NCI-H187 treated with DMSO at 0.1 percent for 48 hours (cell line): ENCODE measurements at places on chromosomes 3 and 15.
A peak's percentile ranks its signal among the peaks of the same experiment; 100 is the strongest.

- DNase-seq, result no peak
Observed at GRCh38 chr3:32239307-32240158, 1.1 kb downstream of the CMTM8 start.

DNA sequence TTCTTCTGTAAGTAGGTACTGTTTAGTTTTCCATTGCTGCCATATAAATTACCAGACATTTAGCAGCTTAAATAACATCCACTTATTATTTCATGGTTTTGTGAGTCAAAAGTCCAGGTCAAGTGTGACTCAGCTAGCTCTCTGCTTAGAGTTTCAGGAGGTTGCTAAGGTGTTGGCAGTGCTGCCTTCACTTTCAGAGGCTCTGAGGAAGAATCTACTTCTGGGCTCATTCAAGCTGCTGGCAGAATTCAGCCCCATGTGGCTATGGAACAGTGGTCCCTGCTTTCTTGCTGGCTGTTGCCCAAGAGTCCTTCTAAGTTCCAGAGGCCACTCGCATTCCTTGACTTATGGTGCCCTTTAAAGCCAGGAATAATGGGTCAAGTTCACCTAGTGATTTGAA is 4.5 kb downstream of the CFAP44 start:
- no peak for DNase-seq

- no peak for DNase-seq
Observed at GRCh38 chr3:74107451-74107850, 482.7 kb upstream of the PDZRN3 start.

- no peak for DNase-seq
Observed at GRCh38 chr3:9179826-9180763, 69.4 kb downstream of the SRGAP3 start.

DNA sequence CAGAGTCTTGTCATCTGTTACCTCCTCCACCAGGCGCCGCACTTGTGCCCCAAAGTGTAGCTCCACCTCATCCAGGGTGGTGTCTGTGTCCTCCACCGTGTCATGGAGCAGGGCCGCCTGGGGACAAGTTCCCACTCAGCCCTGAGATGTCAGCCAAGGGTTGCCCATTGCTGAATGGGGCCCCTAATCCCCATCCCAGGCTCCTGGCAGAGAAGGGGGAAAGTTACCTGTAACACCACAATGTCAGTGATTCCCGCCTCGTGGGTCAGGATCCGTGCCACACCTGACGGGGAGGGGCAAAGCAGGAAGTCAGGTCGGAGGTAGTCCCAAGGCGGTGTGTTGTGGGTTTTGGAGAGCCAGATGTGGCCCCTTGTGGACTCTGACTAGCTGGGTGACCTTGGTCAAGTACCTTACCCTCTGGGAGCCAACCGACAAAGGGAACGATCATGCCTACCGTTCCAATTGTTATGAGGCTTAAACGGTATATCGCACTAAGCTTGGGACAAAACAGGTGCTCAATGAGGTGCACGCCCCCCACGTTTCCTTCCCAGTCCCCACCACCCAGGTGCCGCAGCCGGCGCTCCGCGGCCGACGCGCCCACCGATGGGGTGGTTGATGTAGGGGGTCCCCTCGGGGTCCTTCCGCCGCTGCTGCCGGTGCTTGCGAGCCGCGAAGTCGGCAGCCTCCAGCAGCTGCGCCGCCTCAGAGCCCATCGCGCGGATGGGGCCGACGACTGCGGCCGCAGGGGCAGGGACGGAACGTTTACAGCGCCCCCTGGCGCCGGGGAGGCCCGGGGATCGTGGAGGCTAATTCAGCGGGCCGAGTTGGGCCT is at the start of gene HDDC3:
TSS of gene HDDC3 (minus strand) at position 722 of the 832 bp plus-strand sequence. CDS start at position 713, 9 bp downstream.
- DNase-seq, result peak; percentile 59

DNA sequence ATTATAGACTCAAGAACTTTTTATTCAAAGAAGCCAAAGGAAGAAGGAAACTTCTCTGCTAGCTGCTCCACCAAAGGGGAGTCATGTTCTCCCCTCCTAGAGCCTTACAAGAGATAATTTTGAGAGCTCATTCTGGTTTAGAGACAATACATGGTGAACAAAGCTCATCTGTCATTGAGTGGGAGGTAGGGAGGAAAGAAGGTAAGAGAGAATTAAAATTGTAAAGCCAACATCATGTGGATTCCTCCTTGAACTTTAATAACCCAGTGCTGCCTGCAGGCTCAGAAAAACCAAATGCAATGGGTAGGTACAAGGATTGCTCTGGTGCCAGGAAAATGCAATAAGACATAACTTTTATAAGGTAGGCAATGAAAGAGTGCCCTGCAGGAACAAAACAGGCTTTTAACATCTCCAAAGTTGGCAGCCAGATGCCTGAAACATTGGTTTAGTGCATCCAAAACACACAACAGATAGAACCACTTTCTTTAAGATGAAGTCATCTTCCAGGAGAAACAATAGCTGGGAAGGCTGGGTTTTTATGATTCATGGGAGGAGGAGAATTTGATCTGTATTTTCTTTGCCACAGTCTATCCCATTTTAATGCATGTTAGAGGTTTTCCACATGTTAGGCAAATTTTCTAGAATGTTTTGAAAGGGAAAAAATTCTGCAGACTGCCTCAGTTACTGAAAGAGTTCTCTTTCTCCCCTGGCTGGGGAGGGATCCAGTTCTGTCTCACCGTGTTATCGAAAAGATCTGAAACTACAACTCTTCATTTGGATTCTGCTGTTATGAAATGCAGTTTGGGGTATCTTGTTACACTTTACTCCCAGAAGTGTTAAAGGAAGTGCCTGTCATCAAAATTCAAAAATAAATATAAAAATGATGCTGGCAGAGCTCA is 11.3 kb upstream of the ARHGEF3 start:
- DNase-seq, result no peak

GRCh38 chr3:57706462-57706861 is 13.6 kb upstream of the DENND6A start:
- no peak for DNase-seq

DNA sequence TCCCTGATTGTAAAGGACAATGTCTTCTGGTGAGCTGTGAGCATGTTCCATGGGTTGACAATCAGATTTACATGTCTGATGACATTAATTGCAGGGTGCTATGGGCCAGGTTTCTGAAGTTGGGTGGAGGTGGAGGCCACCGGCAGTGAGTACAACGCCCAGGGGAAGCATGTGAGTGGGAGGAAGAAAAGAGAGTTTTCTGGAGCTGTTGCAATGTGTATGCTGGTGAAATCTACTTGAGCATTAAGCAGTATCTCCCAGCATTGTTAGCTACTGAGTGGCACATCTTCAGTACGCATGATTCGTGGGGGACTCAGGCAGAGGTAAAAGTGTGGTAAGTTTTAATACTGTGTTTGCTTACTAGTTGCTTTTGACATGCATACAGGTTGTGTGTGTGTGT is 26.6 kb downstream of the TMEM45A start:
- DNase-seq, result no peak

DNA sequence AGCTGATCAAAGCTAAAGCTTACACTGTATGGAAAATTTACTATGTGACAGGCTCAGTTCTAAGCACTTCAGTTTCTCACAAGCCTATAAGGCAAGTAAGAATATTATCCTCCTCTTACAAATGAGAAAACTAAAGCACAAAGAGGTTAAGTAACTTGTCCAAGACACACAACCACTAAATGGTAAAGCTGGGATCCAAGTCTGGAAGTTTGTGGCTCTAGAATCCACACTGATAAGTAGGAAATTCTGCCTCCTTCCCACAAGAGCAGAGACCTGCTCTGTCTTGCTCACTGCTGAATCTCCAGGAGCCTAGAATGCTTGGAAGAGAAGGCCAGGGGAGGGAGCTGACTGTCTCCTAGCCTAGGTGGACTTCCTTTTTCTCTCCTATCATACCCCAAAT is 60.6 kb downstream of the MAGI1 start:
- DNase-seq, result no peak

GRCh38 chr3:157520485-157521150 is 17.4 kb upstream of the VEPH1 start:
- DNase-seq, result no peak

- DNase-seq, result no peak
Observed at GRCh38 chr15:89551550-89551949, 23.7 kb upstream of the TICRR start.

DNA sequence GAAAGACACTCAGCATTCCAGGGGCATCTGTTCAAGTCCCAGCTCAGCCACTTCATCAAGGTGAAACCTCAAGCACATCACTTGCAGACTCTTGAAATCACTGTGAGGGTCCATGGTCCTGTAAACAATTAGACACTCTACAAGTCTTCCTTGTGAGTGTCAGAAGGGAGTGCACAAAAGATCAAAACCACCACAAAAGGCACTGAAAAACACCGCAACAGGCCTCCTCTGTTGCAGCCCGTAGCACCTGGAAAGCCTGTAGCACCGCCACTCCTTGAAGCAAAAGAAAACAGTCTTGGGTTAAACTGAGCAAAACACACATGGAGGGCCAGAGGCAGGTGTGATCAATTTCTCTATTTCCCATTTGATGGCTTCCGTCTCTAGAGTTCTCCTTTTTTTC is 63.8 kb upstream of the SNRK start:
- DNase-seq, result no peak

GRCh38 chr3:186807231-186807630 is 949 bp upstream of the RFC4 start:
- no peak for DNase-seq

- peak; percentile 60 for DNase-seq
Observed at GRCh38 chr15:33132722-33133345, 61.7 kb downstream of the FMN1 start.

DNA sequence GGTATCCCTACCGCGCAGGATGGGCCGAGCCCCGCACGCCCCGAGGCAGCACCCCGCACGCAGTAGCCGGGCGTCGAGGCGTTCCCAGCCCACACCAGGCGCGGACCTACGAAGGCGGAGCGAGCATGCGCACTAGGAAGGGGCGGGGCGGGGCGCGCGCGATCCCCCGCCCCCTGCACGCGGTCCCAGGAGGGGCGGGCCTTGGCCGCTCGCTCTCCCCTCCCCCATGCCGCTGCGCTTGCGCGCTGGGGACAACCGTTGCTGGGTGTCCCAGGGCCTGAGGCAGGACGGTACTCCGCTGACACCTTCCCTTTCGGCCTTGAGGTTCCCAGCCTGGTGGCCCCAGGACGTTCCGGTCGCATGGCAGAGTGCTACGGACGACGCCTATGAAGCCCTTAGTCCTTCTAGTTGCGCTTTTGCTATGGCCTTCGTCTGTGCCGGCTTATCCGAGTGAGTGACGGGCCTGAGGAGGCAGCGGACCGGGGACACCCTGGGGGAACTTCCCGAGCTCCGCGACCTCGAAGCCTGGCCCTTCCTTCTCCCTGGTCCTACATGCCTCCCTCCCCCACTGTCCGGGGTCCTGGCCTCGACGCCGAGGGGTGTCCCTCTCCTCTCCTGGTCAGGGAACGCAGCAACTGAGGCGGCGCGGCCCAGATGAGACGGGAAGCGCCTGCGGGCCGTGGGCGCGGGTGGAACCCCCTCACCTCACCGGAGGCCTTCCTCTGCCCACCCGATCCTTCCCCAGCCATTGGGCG is at the start of gene SPESP1:
TSS of gene SPESP1 (plus strand) at position 258 of the 755 bp plus-strand sequence. CDS start at position 387, 129 bp downstream.
- DNase-seq, result no peak

- DNase-seq, result peak; percentile 11
Observed at GRCh38 chr15:63121382-63122001, at the start of gene LACTB. LACTB (plus strand) TSS chr15:63121861; CDS start chr15:63121872, 11 bp downstream.

DNA sequence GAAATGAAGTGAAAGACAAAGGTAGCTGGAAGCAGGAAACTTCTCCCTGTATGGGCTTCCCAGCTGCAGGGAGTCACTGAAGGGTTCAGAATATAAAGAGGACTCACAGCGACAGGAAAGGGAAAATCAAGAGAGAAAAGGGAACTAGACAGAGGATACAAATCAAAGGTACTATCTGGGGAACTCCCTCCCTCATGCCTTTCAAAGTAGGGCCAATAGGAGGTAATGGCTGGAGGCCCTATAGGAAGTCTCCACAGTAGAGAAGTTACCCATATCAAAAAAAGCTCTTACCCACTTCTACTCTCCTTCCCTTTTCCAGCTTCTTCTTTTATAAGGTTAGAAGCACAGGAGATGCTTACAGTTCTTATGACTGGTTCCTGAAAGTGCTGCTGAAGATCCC is 43.5 kb downstream of the FMN1 start:
- no peak for DNase-seq

DNA sequence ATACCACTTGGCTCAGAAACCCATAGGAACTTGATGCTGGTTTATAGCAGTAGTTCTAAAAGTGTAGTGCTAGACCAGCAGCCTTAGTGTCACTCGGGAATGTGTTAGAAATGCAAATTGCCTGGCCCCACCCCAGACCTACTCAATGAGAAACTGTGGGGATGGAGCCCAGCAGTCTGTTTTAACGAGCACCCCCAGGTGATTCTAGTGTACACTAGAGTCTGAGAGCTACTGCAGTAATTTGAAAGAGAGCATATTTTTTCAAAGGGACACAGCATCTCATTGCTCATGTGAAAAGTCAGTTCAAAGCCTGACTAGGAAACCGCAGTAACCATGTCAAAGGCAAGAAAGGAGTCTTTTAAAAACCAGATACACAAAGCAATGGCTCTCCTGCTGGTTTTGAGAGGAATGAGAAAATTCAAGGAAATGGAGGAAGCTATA is 313.4 kb downstream of the SQOR start:
- no peak for DNase-seq

DNA sequence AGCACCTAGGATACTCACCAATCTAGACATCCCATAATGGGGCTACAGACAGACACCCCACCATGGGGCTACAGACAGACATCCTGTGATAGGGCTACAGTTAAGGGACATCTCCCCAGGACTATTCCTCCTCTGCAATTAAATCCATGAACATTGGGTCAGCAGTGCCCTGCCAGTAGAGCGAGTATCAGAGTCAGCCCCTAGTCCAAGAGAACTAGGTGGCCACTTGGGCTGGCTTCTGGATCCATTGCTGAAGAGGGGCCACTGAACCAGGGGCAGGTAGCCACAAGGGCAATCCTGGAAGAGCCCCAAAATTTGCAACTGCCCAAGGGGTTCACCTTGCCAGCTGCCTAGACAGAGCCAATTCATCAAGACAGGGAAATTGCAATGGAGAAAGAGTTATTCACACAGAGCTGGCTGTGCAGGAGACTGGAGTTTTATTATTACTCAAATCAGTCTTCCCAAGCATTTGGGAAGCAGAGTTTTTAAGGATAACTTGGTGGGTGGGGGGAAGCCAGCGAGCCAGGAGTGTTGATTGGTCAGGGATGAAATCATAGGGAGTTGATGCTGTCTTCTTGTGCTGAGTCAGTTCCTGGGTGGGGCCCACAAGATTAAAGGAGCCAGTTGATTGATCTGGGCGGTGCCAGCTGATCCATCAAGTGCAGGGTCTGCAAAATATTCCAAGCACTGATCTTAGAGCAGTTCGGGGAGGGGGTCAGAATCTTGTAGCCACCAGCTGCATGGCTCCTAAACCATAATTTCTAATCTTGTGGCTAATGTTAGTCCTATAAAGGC is 170.2 kb upstream of the SMAD3 start:
- no peak for DNase-seq

- DNase-seq, result no peak
Observed at GRCh38 chr3:16352428-16352827, 87.4 kb downstream of the OXNAD1 start.

- DNase-seq, result no peak
Observed at GRCh38 chr15:85597155-85597815, 197.4 kb downstream of the KLHL25 start.
